A375 (cell line): ENCODE measurements at places on chromosomes 12 and 14. TPM values are rescaled to one million over a fixed set of nuclear protein-coding genes. Genes with fewer than 3 reads are reported as not detected.

AHNAK2 gene
- total RNA-seq = 12.6 and 14.7 TPM in 2 replicates

SYNDIG1L gene
- total RNA-seq = 0.03 TPM in 1 of 2 replicates, not detected in the other

NKX2-1 gene
- 0.11 and 0.61 TPM in 2 replicates for total RNA-seq

TAS2R31 gene
- 1.1 and 1.2 TPM in 2 replicates for total RNA-seq
